Sigmoid colon (tissue), 7 donors: ENCODE measurements at places on chromosomes 7 and 10. TPM values are rescaled to one million over a fixed set of nuclear protein-coding genes. Genes with fewer than 3 reads are reported as not detected.

- H3K27me3 ChIP-seq, result peaks cover 4% of the 10 kb centered on the region
- no peak overlapping the region for H3K27ac ChIP-seq
Measured at GRCh38 chr7:370259-370625, 80.3 kb downstream of the FOXL3 start.

DNA sequence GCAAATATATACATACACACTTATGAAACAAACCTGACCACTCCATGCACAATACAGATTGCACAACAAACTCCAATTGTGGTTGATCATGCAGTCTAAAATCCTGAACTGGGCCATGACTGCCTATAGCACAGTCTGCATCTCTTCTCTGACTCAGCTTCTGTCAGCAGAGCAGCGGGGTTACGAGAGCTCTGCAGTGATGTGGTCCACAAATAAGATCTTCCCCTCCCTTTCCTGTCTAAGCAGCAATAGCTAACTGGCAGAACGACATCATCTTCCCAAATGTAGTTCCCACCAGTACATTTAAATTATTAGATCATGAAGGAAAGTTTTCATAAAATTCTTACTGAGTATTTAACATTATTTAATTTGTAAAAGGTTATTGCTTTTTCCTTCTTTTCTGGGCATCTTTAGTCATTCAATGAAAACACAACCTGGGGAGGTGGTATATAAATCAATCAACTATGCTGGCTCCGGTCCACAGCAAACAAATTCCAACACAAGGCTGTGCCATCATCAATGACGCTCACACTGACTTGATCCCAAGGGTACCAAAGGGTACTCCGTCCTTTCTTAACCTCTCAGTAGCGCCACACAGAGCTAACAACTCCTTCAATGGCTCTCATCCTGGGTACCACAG lies 17.1 kb downstream of the ARHGAP21 start:
- no peak overlapping the region for H3K4me3 ChIP-seq

SAMD9 gene
- total RNA-seq, result 7.8 TPM

- no peaks in the 10 kb centered on the region for H3K36me3 ChIP-seq
- no peak for DNase-seq
- no peaks in the 10 kb centered on the region for H3K4me1 ChIP-seq
- H3K4me3 ChIP-seq, result no peak overlapping the region
- no peak overlapping the region for H3K27ac ChIP-seq
Measured at GRCh38 chr7:104604706-104605105, 276.3 kb downstream of the LHFPL3 start.

DNA sequence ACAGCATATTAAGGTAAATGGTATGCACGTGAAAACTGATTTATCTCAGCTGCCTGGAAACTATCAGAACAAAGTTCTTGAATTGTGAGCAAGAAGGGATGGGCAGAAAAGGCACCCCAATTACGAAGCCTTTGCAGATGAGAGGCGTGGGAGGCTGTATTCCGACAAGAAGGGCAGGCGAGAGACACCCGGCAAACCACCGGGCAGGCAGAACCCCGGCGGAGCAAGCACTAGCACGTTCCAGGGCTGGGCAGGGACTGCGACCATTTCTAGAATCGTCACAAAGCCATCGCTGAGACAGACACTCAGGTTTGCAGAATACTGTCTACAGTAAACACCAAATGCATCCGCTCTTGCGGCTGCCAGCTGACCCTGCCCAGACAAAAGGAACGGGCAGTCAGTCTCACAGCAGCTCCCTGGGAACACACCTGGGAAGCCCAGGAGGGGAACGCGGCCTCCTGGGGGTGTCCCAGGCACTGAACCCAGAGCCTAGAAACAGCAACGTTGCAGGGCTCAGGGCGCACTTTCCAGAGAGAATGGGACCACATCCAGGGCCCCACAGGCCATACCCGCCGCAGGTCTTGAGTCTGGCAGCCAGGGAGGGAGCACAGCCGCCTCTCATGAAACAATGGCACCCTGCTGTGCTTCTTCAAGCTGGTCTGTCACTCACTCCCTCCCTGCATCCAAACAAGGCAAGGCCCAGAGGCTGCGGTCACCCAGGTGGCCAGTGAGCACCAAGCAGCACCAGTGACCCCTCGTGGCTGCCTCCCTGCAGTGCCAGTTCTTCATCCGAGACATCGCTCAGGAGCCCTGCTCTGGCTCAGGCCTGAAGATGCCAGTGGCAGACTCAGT lies 261.9 kb downstream of the PTPRN2 start:
- DNase-seq, result no peak
- H3K4me1 ChIP-seq, result no peaks in the 10 kb centered on the region
- H3K36me3 ChIP-seq, result no peaks in the 10 kb centered on the region

DNA sequence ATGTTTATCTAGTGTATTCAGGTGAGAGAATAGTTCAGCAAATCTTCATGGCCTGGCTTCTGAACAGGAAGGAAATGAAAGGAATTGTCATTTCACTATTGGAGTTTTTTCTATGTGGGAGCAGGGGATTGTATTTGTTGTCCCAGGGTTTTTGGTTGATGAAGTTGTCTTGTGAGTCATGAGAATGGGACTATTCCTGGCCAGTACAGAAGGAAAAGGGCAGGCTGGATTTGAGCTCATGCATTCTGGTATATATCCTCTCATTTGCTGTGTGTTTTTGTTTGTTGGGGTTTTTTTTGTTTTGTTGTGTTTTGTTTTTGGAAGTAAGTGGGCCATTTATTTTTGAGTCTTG lies 101.2 kb upstream of the MKLN1 start:
- H3K4me3 ChIP-seq, result no peak overlapping the region
- H3K27me3 ChIP-seq, result no peaks in the 10 kb centered on the region
- H3K36me3 ChIP-seq, result no peaks in the 10 kb centered on the region

DNA sequence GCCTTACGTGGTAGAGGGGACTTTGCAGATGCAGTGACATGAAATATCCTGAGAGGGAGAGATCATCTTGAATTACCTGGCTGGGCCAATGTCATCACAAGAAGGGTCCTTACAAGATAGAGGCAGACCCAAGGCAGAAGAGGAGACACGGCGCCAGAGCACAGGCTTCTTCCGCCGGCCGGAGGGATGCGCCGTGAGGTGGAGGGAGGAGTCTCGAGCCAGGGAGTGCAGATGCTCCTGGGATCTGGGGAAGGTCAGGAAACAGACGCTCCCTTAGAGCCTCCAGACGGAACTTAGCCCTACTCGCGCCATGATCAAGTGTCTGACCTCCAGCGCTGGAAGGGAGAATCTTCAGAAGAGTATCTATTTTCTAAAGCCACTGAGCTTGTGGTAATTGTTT lies 304.8 kb downstream of the GLRX3 start:
- no peak overlapping the region for H3K27ac ChIP-seq
- no peak for DNase-seq
- H3K4me1 ChIP-seq, result no peaks in the 10 kb centered on the region
- H3K4me3 ChIP-seq, result no peak overlapping the region
- H3K36me3 ChIP-seq, result no peaks in the 10 kb centered on the region
- H3K27me3 ChIP-seq, result no peaks in the 10 kb centered on the region

- H3K4me1 ChIP-seq, result peaks cover 22% of the 10 kb centered on the region
- peak overlapping the region; percentile 48 for H3K4me3 ChIP-seq
- H3K27me3 ChIP-seq, result peaks cover 50% of the 10 kb centered on the region
- no peaks in the 10 kb centered on the region for H3K36me3 ChIP-seq
- DNase-seq, result no peak
Measured at GRCh38 chr7:98869027-98869596, 702 bp downstream of the TMEM130 start.

- no peaks in the 10 kb centered on the region for H3K36me3 ChIP-seq
- H3K4me3 ChIP-seq, result no peak overlapping the region
- no peaks in the 10 kb centered on the region for H3K27me3 ChIP-seq
- H3K4me1 ChIP-seq, result no peaks in the 10 kb centered on the region
- no peak overlapping the region for H3K27ac ChIP-seq
Measured at GRCh38 chr7:38585572-38586354, 45.4 kb downstream of the AMPH start.

CALCR gene
- not detected for total RNA-seq

SUN3 gene
- not detected for total RNA-seq

SFTPA1 gene
- not detected for total RNA-seq

- H3K4me3 ChIP-seq, result no peak overlapping the region
- H3K27ac ChIP-seq, result no peak overlapping the region
- peaks cover 27% of the 10 kb centered on the region for H3K4me1 ChIP-seq
- H3K36me3 ChIP-seq, result no peaks in the 10 kb centered on the region
- H3K27me3 ChIP-seq, result no peaks in the 10 kb centered on the region
Measured at GRCh38 chr10:986137-986825, 2.0 kb upstream of the GTPBP4 start.

- no peak overlapping the region for H3K4me3 ChIP-seq
- no peak overlapping the region for H3K27ac ChIP-seq
- H3K36me3 ChIP-seq, result no peaks in the 10 kb centered on the region
- DNase-seq, result no peak
- H3K27me3 ChIP-seq, result no peaks in the 10 kb centered on the region
- no peaks in the 10 kb centered on the region for H3K4me1 ChIP-seq
Measured at GRCh38 chr10:112335868-112336265, 38.0 kb upstream of the ACSL5 start.

TMEM176A gene
- total RNA-seq, result 27.8 TPM

EBF3 gene
- total RNA-seq, result 4.8 TPM
